ENCODE measurements at places on chromosomes 3 and 15.

DNA sequence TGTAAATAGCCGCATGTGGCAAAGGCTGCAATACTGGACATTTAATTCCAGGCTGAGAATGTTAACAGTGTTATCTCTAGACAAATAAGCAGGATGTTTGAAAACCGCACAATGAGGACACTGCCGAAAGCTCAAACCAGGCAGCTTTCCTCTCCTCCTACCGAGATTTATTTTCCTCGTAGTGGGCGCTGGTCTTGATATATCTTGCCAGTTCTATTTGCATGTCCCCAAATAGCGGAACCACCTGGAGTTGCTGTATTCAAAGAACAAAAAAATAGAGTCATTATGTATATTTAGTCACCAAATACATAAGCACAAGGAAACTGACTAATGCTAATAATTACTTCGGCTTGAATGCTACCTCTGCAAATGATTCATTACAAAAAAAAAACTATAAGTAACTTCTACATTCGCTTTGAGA, 46.5 kb downstream of the CYFIP1 start:
- DNase-seq: no peak

DNA sequence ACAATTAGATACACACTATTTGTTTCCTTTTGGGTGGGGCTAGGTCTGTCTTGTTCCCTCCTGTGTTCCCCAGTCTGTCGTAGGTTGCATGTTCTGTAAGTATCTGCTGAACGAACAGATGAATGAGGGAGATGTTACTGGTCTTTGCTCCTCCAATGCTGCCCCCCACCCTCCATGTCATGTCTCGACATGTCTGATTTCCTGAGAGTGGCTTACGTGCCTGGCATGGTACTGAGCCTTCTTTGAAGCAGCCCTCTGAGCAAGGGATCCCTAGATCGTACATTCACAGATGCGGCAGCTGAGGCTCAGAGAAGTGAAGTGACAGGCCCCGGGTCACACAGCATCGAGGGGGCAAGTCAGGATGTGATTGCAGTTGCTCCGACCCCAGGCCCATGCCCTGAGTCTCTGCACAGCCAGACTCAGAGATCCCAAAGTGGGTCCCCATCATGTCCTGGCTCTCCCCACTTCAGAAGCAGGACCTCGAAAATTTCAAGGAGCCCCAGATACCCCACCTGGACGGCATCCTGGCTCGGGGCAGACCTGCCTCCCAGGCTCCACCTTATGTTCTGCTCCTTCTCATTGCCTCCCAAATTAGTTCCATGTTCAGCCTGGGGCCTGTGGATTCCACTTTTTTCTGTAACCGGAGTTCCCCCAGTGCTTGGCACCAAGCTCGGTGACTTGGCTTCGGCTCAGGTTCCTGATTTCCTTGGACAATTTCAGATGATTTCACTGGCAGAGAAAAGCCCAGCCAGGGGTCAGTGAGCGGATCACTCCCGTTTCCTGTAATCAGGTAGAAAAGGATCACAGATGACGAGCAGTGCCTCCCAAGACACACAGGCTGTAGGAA, 24.7 kb downstream of the GOLGA6L2 start:
- DNase-seq: no peak

GRCh38 chr3:49761661-49762060, 24.7 kb downstream of the IP6K1 start:
- DNase-seq: no peak

- no peak for DNase-seq
Measured at GRCh38 chr15:85527895-85528294, 147.5 kb downstream of the AKAP13 start.

- no peak for DNase-seq
Measured at GRCh38 chr3:11769704-11770476, 76.8 kb downstream of the TAMM41 start.

- no peak for DNase-seq
Measured at GRCh38 chr15:43893956-43894355, 67.2 kb downstream of the WDR76 start.

DNA sequence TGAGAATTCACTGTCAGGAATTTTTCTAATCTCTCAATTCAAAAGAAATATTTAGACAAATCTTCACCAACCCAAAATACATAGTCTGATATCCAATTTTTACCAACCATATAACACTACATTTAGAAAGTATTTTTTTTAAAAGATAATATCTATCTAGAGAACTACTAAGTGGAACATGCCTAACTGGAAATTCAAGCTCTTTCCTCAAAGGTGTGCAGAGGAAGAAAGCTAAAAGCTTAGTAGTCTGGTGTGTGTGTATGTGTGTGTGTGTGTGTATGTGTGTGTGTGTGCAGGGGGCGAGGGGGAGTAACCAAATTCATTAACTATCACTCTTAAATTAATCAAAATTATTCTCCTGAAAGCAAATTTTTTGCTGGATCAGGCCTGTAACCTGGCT, 797.3 kb downstream of the NAALADL2 start:
- DNase-seq: no peak

- no peak for DNase-seq
Measured at GRCh38 chr3:189563853-189564563, 67.2 kb upstream of the TP63 start.

GRCh38 chr3:140078940-140079339, 144.0 kb downstream of the CLSTN2 start:
- no peak for DNase-seq

DNA sequence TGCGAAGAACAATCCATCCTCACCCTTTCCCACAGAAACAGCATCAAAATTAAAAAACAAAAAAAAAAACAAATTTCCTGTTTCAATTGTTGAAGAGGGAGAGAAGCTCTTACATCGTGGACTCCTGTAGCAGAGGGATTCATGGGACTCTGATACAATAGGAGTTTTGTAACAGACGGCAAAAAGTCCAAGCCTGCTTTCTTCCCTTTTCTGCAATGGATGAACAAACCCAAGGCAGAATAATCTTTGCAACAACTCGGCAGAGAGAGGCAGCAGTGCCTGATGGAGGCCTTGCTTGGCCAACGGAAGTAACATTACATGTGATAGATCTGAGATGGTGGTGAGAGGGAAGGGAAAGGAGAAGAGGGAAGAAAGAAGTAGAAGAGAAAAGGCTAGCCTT, 26.9 kb downstream of the CCR4 start:
- DNase-seq: no peak

GRCh38 chr3:180119567-180119966, 82.8 kb upstream of the PEX5L start:
- no peak for DNase-seq

DNA sequence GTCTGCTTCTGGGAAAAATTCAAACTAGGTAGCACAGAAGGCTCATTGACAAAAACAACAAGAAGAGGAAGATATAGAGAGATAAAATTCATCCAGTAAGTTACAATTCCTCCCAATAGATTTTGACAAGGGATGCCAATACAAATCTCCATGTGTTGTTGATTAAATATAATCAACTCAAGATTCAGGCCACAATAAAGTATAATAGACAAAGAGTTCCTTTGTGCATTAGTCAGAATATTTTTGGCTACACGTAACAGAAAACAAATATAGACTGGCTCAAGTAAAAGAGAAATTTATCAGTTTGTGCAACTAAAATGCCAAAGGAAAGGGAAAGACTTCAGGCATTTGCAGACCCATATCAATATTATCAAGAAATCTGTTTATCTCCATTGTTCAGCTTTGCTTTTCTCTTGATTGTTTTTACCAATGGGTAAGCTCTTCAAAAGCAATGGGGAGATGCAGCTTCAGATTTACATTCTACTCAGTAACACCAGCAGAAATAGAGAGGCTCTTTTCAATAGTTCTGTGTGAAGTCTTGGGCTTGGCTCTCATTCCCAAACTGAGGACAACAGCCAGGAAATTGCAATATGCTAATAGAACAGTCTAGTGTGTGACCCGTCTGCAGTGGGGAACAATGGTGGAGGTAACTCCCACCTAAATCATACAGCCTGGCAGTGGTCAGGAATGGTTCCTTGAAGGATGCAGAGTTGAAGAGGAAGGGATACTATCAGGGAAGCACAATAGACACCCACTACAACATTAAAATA, 77.6 kb upstream of the PROK2 start:
- DNase-seq: no peak

GRCh38 chr3:42572278-42572677, 9.5 kb downstream of the SEC22C start:
- DNase-seq: no peak

- no peak for DNase-seq
Measured at GRCh38 chr3:3027976-3028567, 82.1 kb downstream of the IL5RA start.

GRCh38 chr3:51275111-51275805, 109.8 kb upstream of the MANF start:
- DNase-seq: no peak

DNA sequence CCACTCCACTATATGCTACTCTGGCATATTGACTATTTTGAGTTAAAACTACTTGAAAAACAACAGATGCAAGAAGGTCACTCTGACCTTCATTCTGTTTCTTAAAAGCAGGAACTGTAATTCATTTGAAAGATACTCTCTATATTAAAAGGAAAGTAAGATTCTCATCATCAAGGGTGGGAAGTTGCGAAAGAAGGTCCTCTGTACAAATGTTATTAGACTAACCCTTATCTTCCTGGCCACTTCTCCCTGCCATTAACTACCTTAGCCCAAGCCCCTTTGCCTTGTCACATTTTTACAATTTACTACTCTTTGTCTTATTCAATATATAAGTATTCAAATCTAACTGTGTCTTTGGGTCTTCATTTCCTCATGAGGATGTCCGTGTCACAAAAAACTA, 16.1 kb downstream of the SIDT1 start:
- no peak for DNase-seq

DNA sequence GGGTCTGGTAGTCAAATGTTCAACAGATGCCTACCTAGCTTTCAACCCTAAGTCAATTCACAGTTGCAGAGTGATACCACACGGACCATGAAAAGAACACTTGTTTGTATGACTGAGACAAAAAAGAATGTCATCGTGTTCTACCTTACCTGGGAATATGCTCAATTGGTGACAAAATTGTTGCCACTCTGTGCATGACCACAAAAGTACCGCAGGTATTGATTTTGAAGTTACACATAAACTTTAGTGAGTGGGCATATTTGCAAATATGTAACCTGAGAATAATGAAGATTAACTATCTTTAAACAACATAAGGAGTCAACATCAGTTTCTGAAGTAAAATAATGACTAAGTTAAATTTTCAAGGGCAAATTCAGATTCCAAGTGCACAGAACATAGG, 53.4 kb upstream of the SNRPN start:
- no peak for DNase-seq

DNA sequence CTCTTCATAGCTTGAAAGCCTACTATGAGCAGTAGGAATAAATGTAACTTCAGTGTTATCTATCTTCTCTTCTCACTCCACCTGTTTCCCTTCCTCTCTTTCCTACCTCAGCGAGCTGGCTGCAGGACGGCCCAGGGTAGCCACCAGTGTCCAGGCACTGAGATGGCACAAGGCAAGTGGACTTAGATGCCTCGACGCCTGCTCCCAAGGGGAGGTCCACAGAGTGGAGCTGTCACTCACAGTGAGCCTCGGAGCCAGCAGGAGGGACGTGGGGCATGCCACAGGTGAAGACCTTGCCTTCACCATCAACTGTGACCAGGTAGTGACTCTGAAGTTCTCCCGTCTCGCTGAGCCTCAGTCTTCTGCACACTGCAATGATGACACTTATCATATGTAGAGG, 88.2 kb downstream of the PCSK6 start:
- DNase-seq: no peak

- DNase-seq: peak; percentile 98
Measured at GRCh38 chr3:128617557-128618397, 32.8 kb downstream of the RPN1 start.

DNA sequence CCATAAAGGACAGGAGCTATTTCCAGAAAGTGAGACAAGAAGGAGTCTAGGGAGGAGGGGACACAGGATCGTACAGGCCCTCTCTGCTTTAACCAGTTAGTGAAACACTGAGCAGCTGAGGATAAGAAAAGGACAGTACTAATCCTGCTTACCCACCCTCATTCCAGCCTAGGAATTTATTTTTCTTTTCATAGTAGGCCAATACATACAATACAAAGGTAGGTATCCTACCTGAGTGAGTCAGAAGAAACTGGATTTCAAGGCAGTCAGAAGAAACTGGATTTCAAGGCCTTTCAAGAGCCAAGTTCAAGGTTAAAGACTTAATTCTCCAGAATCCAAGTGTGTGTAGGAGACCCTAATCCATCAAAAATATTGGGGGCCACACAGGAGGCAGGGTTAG, 65.3 kb downstream of the EOMES start:
- no peak for DNase-seq

DNA sequence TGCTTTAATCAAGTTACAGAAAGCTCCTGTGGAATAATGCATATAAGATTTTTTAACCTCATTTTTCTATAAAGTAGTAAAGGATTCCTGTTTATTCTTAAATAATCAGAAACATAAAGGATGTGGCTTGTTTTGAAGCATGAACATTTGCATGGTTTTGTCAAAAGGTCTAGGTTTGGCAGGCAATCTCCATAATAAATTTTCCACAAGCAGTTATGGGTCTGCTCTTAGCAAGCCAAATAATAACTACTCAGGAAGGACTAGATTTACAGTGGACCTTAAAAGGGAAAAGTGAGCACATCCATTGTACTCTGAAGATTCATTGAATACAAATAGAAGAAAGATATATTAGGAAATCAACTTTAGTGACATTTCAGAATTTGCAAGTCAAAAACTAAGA, 407.3 kb upstream of the CBLB start:
- DNase-seq: no peak

GRCh38 chr3:160757233-160758106, 1.4 kb downstream of the PPM1L start:
- DNase-seq: no peak

GRCh38 chr15:34651997-34652725, 68.7 kb upstream of the GOLGA8B start:
- no peak for DNase-seq

GRCh38 chr3:40024526-40024925, 215.1 kb downstream of the MYRIP start:
- no peak for DNase-seq

DNA sequence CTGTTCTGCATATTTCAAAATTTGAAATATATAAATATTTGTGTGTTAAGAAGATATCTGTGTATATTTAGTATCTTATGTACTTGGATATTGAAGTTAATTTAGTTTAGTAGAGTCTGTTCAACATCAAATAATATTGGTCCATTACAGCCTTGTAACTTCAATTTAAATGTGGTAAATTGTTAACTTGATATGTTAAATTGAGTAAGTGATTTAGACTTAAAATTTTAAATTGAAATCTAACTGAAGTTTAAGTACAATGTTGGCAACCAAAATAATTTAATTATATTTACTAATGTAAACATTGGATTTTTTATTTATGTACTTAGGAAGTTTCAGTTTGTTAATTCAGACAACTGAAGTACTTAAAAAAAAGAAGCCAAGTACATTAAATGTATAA, 343.9 kb upstream of the DNAJC19 start:
- no peak for DNase-seq

GRCh38 chr3:127954640-127955039, 39.6 kb downstream of the KBTBD12 start:
- no peak for DNase-seq

- DNase-seq: peak; percentile 51
Measured at GRCh38 chr15:40344631-40345120, 3.9 kb upstream of the CCDC9B start.

GRCh38 chr3:90241481-90241880, 1134.1 kb downstream of the EPHA3 start:
- no peak for DNase-seq
